ENCODE measurements at places on chromosomes 3 and 15.

GRCh38 chr3:196948442-196949284, 6.3 kb upstream of the NCBP2 start:
- no peak for DNase-seq

GRCh38 chr3:48739955-48740823, 23.2 kb upstream of the IP6K2 start:
- peak; percentile 85 for DNase-seq

GRCh38 chr3:194087280-194087679, 48.7 kb upstream of the HES1 start:
- no peak for DNase-seq

DNA sequence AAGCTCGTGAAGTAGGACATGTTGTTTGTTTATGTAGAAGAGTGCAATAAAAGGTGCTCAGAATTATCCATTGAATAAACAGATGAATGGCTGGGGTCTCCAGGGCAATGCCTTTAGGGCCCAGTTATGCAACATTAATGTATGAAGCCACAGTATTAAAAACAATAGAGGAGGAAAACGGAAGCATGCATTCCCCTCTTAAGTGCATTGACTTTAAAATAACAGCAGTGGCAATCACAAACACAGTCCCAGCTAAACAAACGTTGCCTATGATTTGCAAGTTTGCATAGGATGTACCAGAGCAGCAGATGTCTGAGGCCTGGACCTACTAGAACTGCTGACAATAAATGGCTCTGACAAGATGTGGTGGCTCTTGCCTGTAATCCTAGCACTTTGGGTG, 60.6 kb upstream of the GCNT3 start:
- no peak for DNase-seq

DNA sequence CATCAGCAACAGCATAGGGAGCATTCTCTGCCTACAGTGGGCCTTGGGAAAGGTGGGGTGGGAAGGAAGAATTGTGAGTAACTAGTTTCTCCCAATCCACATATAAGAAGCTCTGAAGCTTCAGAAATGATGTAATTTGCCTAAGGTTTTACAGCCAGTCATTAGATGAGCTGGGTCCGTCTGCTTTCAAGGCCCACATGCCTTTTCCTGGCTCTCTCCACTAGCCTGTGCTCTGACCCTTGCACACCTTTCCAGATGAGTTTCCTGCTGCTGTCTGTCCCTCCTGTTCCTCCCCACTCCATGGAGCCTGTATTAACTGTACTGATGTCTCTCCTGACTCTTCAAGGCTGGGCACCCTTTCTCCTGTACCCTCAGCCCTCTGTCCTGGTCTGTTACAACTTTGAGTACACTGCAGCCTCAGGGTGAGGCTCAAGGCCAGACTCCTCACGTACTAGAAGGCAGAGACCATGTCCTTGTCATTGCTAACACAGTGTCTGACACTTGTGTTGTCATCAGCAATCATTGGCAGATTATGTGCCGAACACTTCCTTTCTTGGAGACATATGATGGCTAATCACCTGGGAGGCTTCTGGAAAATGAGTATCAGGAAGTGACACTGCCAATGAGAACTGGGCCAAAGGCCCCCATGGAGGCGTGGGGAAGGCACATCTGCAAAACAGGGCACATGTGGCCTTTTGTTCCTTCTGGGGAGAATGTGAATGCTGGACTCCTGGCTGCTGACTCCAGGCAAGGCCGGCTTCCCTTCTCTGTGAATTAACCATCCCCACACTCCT, 6.6 kb downstream of the TM6SF1 start:
- no peak for DNase-seq

- no peak for DNase-seq
Measured at GRCh38 chr15:79185199-79185598, 94.6 kb upstream of the RASGRF1 start.

- no peak for DNase-seq
Measured at GRCh38 chr3:195135917-195136316, 135.0 kb downstream of the XXYLT1 start.

DNA sequence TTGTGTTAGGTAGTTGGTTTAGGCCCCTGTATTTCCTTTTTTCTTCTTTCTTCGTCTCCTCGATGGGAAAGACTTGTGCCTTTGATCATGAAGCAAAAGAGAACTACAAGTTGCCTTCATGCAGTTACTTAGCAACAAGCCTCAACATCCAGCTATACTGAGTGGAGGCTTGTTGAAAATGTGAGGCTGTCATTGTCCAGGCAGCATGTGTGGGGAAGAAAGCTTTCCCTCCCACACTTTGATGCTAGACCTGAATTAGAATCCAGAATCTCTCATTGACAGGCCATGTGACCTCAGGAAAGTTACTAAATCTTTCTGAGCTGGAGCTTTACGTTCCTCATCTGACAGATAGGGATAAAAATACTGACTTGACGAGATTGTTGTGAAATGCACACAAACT, 23.7 kb downstream of the IFT122 start:
- no peak for DNase-seq

DNA sequence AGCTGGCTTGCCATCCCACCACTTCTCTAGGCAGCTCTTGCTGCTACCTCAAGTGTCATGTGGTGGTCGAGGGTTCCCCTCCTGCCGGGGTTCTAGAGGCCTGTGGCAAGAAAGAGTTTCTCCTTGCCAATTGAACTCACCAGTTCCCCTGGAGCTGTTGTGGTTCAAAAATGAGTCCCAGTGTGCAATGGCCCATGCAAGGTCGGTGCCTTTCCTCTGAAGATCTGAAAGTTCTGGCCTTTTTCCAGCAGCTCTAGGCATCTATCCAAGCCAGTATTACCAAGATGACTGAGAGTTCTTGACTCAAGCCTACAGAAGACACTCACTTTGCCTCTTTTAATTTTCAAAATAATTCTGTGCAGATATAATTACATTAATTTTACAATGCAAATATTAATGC, 163.6 kb downstream of the KCNMB2 start:
- no peak for DNase-seq

DNA sequence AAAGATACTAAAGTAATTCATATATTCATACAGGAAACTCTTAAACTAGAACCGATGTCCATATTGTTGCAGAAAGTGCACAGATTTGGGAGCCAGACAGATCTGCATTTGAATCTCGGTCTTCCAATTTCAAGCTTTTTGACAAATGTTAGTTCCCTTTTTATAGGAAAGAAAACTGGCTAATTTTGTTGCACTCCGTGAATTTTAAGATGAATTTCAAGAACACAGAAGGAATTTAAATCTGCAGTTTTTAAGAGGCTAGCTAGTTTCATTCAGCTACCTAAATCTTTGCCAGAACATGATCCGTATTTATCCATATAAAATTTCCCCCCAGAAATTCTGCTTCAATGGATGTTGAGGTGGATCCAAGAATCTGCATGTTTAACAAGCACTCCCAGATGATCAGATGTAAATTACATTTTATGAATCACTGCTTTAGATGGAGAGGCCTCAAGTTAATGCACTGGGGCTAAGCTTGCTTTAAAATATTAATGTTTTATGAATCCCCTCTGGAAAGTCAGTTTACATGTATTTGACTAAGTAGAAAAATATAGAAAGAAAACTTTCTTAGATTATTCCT, 1296.3 kb upstream of the CADM2 start:
- DNase-seq, result no peak

DNA sequence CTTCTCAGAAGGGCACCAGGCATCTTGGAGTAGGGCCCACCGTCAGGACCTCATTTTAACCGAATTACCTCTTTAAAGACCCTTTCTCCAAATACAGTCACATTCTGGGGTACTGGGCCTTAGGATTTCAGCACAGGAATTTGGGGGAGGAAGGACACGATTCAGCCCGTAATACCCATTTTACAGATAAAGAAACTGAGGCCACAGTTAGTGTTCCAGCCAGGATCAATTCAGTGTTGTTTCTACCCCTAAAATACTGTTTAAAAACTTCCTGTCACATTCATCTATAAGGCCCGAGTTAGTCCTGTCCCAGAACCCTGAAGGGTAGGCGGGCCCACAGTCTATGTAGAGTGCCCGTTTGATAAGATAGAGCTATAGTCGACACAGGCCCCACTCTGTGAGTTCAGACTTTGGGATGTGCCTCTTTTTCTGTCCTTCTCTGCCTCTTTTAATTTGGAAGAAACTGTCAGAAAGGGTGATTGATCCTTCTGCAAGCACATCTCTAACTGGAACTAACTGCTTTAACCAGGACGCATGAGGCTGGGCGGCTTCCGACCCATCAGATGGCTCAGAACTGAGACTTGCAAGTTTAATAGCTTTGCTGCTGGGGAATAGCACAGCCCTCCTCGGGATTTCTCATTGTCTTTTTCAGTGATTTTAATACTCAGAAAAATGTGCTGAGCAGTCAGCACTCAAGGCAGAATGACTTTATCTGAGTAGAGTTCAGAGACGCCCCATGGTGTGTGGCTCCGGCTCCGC, 19.5 kb downstream of the BFSP2 start:
- DNase-seq, result no peak

DNA sequence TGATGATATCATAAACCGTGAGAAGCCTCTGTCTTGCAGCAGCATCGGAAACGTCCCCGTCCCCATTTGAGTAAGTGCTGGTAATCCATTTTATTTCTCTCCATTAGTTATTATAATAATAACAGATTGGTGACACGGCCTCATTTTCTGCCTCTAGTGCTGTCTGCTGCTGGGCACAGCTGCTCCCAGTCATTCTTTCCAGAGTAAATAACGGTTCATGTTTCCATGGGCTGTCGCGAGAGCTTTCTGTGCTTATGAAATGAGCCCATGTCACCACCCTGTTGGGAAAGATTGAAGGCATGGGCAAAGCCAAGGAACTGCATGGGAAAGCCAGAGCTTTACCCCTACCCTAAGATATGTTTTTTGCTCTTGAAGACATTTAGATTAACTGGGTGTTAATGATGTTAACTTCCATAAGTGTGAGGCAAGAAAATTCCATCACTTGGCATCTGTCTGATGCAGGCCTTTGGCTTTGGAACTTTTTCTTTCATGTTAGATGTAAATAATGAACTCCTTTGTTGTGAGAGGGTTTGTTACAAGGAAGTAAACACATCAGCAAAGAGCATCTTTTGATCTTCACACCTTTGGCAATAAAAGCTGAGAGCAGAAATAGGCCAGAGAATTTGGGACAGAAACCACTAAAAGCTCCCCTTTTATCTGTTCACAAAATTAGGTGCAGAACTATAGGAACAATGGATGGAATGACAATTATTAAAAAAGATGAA, 141.8 kb downstream of the FILIP1L start:
- DNase-seq, result no peak

GRCh38 chr3:127183931-127184869, 8.7 kb upstream of the PRR23E start:
- peak; percentile 22 for DNase-seq

DNA sequence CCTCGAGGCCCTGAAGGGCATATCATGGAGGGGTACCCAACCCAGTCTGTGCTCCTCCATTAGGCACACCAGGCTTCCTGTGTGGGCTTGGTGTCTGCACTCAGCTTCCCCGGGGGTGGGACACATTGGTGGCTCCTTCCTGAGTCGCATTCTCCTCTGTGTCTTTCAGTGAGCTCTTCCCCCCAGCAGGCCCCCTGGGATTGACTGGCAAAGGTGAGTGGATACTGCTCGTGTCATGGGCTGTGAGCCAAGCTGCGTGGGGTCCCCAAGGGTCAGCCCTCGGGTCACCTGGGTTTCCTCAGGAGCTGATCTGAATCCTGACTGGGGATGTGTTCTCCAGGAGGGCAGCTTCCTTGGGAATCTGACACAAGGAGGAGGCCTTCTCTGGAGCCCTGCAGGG, 231.0 kb downstream of the SNRPN start:
- DNase-seq, result no peak

DNA sequence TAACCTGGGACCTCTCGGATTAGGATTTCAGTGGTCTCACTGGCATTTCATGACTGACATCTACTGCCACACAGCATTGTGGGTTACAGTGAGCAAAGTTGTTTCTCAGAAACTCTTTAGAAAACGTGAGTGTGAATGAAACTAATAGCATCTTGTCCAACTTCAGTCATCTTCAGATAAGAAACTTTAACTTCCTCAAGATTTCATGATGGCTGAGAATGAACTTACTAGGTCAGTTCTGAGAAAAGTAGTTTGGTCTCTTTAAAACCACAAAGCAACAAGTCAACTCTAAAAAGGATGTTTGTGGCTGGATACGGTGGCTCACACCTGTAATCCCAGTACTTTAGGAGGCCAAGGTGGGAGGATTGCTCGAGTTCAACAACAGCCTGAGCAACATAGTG, 14.2 kb upstream of the HOMER2 start:
- no peak for DNase-seq

- DNase-seq, result no peak
Measured at GRCh38 chr15:31069360-31070000, 32.0 kb downstream of the TRPM1 start.

DNA sequence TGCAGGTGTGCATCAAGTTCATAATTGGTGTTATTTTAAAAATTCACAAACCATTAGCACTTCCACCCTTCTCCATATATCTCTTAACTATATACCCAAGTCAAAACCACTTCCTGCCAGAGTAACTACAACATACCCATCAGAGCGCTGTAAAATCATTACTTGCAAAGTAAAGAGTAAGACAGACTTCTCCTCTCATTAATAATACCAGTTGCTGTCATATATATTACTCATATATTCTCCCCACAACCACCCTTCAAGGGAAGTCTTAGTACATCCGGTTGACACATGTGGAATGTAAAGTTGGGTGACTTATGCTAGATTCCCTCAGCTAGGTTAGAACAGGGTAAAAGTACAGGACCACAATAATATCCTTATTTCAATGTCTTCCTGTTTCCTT, 5.6 kb downstream of the TERC start:
- no peak for DNase-seq

- no peak for DNase-seq
Measured at GRCh38 chr15:34693053-34693744, 61.6 kb downstream of the GJD2 start.

DNA sequence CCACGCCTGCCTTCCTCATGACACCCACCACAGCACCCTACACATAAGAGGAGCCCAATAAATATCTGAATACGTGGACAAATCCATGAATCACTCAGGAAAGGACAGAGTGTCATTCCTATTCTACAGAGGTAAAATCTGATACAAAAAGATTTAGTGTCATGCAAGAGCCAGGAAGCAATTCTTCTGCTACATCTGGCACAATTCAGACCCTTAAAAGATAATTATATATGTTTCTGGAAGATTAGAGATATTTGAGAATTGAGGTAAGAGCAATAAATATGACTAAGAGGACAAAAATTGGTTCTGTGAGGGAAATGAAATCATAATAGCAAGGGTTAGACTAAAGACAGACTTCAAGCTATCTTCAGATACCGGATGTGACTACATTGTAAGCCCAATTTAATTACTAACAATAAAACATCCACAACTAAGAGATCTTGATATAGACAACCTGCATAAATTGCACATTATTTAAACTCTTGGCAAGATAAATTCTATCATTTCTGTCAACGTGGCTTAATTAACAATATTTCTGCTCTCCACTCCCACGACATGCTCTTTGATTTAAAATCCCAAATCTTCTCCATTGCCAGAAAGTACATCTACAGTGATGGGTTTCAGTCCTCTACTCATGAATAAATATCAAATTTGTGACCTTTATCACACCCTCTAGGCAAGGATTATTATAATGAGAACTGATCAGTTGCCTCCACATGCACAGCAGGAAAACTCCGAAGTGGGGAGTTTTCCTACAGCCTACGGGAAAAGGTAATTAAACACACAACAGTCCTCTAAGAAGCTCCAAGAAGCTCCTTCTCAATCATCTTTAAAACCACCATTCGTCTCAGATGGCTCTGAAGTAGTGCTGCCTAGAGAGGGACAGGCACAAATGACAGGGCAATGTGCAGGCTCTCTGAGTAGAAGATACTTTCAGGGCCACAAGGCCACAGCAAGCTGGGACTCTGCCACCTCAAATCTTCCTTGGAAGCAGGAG, 32.6 kb downstream of the MB21D2 start:
- no peak for DNase-seq

GRCh38 chr3:150203273-150203672, 204.8 kb upstream of the TSC22D2 start:
- DNase-seq, result no peak

Measured in head of caudate nucleus (tissue), 42 donors.